Iris pigment epithelial cell (primary cell): ENCODE measurements at places on chromosomes 11 and 22.

DNA sequence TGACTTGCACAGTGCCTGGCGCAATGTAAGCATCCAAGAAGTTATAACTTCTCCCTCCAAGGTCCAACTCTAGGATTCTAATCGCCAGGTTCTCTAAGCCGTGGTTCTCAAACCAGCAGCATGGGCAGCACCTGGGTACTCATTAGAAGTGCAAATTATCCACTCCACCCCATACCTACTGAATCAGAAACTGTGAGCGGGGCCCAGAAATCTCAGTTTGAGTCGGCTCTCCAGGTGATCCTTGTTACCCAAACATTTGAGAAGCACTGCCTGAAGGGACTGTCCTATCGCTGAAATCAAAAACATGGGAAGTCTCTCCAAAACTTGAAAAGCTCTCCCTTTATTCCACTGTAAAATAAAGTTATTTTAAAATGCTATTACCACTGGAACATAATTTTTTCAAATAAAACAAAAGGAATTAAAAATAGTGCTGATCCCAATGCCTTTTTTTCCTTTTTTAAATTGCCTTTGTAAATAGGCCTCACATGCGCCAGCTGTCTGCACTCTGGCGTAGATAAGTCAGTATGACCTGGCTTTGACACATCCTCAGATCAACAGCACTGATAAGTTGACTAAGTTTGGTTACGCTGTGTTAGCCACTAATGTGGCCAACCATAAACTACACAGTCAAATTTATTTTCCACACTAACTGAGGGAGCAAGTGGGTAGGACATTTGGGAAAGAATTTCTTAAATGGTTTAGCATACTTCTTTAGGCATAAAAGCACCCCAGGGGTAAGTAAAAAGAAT lies 8.4 kb upstream of the CTR9 start:
- peak; percentile 85 for DNase-seq

DNA sequence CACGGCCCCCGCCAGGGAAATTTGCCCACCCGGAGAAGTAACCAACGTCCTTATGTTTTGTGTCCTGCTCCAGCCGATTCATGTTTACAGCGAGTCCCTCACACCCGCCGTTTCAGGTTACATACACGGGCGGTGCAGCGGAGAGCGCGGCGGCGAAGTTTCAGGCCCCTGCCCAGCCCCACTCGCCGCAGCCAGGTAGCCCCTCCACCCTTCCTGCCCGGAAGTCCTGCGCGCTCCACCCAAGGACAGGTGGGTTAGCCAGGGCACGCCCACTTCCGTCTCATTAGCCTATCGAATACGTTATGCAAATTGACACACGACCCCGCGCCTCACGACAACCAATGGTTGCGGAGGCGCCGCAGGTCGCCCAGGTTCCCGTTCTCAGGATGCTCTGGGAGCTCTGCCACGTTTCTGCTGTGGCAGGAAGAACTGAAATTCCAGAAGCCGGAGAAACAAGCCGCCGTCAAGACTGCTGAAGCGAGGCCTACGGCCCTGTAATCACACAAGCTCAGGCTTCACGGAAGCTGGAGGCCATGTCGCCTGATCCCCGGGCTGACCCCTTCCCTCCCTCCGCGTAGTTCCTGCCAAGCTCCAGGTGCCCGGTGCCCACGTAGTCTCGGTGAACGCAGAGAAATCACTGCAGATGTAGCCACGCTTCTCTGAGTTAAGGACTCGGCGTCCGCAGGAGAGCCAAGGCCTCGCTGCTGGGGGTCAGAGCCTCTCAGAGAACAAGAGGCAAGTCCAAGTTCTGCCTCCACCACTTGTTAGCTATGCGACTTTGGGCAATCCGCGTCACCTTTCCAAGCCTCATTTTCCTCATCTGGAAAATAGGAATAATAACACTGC lies 22.4 kb upstream of the MYH9 start:
- DNase-seq = peak; percentile 72

- peak; percentile 71 for DNase-seq
Measured at GRCh38 chr22:40714499-40715337, 35.4 kb downstream of the MCHR1 start.

- DNase-seq = no peak
Measured at GRCh38 chr22:32746732-32747131, 54.8 kb upstream of the TIMP3 start.

DNA sequence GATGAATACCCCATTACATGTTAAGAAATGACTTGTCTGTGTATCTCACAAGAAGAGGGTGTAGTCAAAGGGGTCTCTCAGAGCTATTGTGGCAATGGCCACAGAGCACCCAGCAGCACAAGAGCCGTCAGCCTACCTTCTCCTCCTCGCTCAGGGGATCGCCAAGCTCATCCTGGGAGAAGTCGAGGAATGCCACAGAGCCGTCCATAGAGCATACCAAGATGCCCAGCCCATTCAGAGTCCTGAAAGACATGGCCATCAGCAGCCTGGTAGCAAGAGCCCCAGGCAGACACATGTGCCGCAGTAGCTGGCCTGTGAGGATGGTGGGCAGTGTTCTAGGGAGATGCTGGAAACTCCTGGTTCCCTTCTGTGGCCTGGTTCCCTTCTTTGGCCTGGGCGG lies 44.0 kb downstream of the HIRA start:
- no peak for DNase-seq

GRCh38 chr22:50737728-50738648 lies at the start of gene ACR:
TSS of gene ACR (plus strand) at chr22:50738204. CDS start at chr22:50738236, 32 bp downstream.
- DNase-seq = no peak

GRCh38 chr22:48856308-48856615 lies 971.4 kb downstream of the BRD1 start:
- DNase-seq = no peak

GRCh38 chr11:11142430-11142829 lies 210.6 kb downstream of the CSNK2A3 start:
- DNase-seq = no peak

DNA sequence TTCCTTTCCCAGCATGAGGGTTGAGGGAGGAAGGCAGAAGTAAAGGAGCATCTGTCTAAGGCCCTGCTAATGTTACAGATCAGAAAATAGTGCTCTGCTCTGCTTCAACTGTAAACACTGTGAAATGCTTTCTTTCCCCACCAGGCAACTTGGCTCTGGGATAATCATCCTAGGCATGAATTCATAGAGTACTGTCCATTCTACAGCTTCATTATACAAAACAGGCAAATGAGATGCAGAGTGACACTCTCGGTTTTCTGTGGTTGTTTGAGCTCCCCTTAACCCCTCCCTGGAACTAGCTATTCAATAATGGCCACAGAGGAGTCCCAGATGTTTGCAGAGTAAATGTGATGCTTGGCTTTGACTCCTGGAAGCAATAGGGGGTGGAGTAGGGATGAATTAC lies 184.3 kb upstream of the CTSC start:
- DNase-seq = peak; percentile 68

GRCh38 chr11:10899121-10899830 lies 41.4 kb upstream of the ZBED5 start:
- no peak for DNase-seq

GRCh38 chr11:105229257-105229656 lies 89.7 kb upstream of the CARD18 start:
- peak; percentile 71 for DNase-seq

DNA sequence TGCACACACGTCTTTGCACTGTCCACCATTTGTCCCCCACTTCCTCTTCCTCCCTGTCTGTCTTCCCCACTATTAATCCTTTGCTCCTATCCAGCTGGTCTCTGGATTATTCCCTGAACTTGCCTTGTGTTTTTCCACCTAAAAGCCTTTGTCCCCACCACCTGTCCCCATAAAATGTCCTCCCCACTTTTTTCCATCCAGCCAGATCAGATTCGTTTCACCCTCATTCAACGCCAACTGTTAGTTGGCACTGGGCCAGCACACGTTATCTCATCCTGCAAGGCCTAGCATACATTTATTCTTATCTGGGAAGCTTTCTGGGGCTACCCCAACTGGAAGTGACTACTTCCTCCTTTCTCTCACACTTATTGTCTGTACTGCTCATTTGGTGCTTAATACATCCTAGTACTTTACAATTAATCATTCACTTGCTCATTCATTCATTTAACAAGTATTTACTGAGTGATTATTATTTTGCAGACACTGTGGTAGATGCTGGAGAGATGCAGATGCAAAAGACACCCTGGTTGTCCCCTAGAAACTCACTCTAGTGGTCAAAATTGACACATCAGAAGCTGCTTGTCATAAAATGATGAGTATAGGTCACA lies 96.2 kb downstream of the RASSF10 start:
- no peak for DNase-seq

DNA sequence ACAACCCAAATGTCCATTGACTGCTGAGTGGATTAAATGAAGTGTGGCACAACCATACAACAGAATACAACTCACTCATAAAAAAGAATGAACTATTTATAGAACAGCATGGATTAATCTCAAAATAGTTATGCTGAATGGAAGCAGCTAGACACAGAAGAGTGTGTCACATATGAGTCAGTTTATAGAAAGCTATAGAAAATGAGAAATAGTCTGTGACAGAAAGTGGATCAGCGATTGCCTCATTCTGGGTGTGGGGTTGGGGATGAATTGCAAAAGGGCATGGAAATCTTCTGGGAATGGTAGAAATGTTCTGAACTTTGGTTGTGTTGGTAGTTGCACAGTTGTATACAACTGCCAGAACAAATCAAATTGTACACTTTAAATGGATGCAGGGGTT lies 37.4 kb downstream of the PRR5L start:
- peak; percentile 55 for DNase-seq

DNA sequence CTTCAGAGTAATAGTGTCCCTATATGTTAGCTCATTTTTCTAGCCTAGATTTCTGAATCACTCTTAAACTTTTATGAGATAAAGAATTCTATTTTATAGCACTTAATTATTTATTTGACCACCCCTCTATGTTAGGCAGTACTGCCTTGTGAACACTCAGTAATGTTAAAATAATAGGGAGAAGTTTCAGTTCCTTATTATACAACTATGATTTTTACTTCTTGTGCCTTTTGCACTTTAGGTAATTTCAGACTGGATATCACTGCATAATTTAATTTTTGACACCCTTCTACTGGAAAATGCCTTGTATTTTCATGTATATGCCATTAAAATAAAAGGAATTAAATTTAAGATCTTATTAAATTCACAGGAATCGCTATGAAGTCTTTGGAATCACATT lies 3.1 kb downstream of the BCO2 start:
- no peak for DNase-seq

- DNase-seq = no peak
Measured at GRCh38 chr11:64239662-64240434, 1.0 kb upstream of the FKBP2 start.

DNA sequence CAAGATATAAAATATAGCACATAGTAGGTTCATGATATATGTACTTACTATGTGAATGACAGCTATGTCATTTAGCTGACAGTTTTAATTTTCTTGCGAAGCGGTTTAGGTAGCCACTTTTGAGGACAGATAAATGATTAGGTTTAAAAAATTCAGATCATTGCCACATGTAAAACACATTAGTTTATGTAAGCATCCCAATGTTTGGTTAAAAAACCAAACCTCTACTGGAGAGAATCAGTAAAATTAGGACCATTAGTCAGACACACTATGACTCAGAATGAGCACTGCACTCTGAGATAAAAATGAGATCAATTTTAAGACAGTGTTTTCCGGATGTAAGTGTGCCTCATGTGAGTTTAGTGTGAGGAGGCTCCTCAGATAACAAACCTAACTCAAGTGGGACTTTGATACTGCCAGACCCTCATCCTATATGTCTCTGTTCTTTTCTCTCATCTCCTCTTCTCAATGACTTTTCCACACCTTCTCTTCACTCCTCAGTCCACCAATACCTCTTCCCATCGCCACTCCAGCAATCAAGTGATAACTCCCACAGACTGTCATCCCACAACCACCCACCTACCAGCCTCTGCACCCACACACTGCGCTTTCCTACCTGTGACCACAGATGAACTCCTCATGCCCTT lies 6.8 kb upstream of the OR2AT4 start:
- peak; percentile 53 for DNase-seq

DNA sequence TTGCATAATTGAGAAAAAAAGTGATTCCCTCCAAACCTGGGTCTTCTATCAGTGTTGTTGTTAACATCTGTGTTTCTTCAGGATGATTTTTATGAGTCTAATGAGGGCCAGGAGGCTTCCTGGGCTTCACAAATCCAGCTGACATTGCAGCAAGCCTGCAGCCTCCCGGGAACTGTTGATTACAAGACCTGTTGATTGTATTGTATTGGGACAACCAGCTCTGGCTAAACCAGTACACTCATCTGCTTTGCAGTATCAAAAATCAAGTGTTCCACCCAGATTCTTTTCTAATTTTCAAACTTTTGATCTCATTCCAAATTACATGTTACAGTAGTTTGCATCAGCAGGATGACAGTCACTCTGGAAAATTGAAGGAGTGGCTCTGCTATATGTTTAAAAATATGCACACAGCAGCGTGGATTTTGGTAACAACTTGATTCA lies 16.1 kb upstream of the PRSS23 start:
- no peak for DNase-seq

GRCh38 chr11:17293311-17293710 lies 16.8 kb downstream of the NUCB2 start:
- DNase-seq = no peak

GRCh38 chr22:20024225-20024624 lies 3.3 kb downstream of the TANGO2 start:
- DNase-seq = no peak

- DNase-seq = no peak
Measured at GRCh38 chr11:645536-645935, 8.5 kb downstream of the DRD4 start.

DNA sequence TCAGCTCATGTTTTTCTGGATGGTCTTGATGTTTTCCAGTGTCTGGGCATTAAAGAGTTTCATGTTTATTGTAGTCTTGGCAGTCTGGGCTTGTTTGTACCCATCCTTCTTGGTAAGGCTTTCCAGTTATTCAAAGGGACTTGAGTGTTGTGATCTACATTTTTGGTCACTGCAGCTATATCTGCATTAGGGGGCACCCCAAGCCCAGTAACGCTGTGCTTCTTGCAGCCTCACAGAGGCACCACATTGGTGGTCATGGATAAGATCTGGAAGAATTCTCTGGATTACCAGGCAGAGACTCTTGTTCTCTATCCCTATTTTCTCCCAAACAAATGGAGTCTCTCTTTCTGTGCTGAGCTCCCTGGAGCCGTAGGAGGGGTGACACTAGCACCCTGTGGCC lies 451.5 kb upstream of the FAT3 start:
- DNase-seq = no peak

GRCh38 chr22:49995361-49996118 lies 17.0 kb downstream of the IL17REL start:
- no peak for DNase-seq

- peak; percentile 56 for DNase-seq
Measured at GRCh38 chr11:119533921-119534736, 111.2 kb upstream of the THY1 start.

GRCh38 chr11:62269654-62270278 lies at the start of gene SCGB2A2:
TSS of gene SCGB2A2 (plus strand) at chr11:62270158. CDS start at chr11:62270217, 59 bp downstream.
- peak; percentile 8 for DNase-seq

GRCh38 chr11:118911880-118912741 lies 13.6 kb downstream of the BCL9L start:
- peak; percentile 95 for DNase-seq

- no peak for DNase-seq
Measured at GRCh38 chr11:119028346-119029068, 2.2 kb downstream of the SLC37A4 start.

- peak; percentile 34 for DNase-seq
Measured at GRCh38 chr22:35539910-35540594, 579 bp upstream of the RASD2 start.
